Forelimb muscle (tissue), 1 donor: ENCODE measurements at places on chromosomes 12 and 14. TPM values are rescaled to one million over a fixed set of nuclear protein-coding genes. Genes with fewer than 3 reads are reported as not detected.

DNA sequence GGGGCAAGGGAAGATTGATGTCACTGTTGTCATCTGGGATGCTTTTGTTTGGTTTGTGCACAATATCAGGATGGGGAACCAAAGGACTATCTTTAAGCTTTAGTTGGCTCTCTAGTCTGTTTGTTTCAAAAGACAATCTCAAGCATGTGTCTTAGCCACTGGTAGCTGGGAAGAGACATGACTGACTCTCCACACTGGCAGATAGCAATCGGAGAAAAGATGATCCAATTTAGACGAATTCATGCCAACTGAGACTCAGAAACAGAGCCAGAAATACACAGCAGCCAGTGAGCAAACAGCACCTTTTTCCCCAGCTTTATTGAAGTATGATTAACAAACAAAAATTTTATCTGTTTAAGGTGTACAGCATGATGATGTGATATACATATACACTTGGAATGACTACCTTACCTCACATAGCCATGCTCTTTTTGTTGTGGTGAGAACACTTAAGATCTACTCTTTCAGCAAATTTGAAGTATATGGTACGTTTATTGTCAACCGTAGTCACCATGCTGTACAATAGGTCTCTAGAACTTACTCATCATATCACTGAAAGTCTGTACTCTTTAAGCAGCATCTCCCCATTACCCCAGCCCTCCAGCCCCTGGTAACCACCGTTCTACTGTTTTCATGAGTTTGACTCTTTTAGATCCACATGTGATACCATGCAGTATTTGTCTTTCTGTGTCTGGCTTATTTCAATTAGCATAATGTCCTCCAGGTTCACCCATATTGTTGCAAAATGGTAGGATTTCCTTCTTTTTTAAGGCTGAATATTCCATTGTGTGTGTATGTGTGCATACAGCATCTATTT is 50.6 kb downstream of the DUSP16 start:
- no peak for DNase-seq

Gene KRT7
- 0.86 TPM for polyA plus RNA-seq

Gene PZP
- 0.68 TPM for polyA plus RNA-seq

DNA sequence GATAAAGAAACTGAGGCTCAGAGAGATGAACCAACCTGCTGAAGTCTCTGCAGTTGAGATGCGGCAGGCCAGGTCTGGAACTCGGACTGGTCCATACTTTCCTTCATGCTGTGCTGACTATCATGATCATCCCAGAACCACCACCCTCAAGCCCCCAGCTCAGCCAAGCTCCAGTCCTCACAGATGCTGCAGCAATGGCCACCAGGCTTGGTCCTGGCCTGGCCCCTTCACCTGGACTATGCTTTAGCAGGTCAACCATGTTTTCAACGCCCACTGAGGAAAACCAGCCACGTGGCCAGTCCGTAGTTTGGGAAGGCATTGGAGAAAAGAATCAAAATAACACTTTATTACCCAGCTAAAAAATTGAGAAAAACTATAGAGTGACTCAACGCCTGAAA is 1.4 kb downstream of the GPR68 start:
- no peak for DNase-seq

DNA sequence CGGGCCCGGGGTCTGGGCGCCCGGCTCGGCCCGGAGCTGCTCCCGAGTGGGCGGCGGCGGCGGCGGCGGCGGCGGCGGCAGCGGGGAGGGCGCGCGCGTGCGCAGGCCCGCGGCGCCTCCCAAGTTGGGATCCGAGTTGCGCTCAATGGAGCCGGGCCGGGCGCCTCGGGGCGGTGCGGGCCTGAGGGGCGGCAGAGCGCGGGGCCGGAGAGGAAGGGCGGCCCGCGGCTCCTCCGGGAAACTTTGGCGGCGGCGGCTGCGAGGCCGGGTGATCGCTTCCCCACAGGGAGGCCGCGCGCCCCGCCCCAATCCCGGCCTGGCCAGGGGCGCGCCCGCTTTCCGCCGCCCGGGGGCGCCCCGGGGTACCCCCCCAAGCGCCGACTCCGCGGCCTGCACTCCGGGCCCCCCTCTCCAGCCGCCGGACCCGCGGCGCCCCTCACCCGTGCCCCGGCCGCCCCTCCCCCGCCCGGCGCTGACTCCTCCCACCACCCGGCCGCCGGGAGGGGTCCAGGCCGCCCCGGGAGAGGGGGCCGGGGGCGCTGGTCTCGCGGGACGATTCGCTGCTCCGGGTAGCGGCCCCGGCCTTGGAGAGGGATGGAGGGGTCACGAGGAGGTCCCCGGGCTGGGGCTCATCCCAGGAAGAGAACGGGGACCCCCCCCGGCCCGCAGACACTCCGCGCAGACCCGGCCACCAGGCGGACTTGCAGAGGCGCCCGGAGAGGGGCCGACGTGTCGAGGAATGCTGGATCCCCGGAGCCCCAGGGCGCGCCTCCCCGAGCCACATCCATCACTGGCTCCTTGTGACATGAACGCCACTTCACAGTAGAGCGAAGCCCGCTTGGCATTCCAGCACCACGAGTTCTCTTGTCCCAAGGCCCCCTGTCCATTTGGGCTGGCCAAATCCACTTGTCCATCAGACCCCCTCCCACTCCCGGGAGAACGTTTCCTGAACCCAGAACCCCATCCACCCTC is at the start of gene RILPL1:
Gene RILPL1, minus strand, starts transcription at position 48 of the 972 bp plus-strand sequence. CDS start 237 bp downstream, outside the sequence.
- DNase-seq: no peak

Gene MYF6
- polyA plus RNA-seq: 90.3 TPM

DNA sequence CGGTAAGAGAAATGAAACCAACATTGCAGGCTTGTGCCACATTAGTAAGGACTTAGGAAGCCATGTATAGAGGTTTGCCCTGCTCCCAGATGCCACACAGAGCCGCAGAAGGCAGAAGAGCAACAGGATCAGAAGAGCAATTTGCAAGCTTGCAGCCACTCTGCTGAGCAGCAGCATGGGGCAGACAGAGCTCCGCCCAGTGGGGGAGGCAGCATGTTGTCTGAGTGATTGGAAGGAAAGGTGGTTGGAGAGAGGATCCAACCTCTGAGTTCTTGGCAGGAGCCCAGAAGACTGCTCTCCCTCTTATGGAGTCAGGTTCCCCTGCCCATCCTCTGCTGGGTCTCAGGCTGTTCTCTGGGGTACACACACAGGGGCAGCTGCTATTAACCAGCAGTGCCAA is 2.3 kb upstream of the KRT6A start:
- no peak for DNase-seq
